ENCODE measurements at places on chromosomes 2 and 18. TPM values are rescaled to one million over a fixed set of nuclear protein-coding genes. Genes with fewer than 3 reads are reported as not detected.

- DNase-seq, result no peak
These were observed 6.6 kb upstream of the NCK2 start for GRCh38 chr2:105737980-105738657.

DNA sequence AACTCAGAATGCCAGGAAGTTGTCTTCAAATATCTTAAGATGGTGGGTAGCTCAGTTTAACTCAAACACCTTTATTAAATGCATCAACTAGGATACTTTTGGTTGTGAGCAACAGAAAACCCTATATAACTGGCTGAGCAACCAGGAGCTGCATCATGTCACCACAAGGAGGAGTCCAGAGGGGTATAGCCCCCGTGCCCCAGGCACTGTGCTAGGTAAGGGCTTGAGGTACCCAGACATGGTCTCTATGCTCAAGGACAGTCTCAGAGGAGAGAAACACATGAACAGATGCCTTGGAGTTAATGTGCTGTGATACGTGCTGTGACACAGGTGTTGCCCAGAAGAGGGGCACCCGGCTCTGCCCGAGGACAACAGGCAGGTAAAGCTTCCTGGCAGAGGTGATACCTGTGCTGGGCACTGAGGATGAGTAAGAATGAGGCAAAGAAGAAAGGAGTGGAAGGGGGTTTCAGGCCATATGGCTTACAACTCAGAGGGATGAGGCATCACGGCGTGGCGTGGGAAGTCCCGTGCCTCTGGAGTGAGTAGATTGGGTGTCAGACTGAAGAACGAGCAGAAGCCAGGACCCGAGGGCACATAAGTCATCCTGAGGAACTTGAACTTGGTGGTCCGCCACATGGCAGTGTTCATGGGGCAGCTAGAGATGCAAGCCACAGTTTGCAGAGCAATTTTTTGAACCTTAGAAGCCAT lies 32.0 kb upstream of the CAB39 start:
- DNase-seq, result no peak

GRCh38 chr18:34709104-34709503 lies 994 bp upstream of the DTNA start:
- DNase-seq, result no peak

DNA sequence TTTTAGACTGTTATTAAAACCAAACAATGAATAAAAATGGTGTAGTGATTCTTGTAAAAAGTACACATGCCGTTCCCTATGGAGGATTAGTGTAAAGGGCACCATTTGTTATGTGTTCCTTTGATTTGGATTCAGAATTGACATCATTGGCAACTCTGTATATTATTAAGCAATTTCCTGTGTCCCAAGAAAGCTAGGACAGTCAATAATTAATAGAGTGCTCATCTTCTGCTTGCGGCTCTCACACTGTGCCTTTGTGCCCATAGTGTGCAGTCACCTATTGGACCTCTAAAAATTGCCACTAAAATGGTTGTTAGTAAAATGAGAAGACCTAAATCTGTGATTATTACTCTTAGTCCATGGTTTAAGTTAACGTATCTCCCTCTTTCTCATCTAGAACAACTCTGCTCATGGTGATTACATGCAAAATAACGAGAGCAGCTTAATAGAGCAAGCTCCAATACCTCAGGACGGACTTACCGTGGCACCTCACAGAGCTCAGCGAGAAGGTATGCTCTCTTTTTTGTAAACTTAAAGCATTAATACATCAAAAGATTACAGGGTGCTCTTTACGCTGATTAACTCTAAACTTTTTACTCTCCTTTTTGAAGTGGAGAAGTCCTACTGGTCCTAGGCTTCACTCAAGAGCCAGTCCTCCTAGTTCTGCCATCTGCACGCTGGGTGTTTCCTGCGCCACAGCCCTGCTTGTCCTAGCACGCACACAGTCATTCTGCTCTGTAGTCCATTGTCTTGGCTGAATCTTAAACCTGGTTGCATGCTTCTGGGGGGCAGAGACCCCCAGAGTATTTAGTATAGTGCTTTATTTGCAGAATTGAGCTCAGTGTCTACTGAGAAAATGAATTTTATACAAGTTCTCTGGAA lies 16.7 kb downstream of the ZCCHC2 start:
- no peak for DNase-seq

DNA sequence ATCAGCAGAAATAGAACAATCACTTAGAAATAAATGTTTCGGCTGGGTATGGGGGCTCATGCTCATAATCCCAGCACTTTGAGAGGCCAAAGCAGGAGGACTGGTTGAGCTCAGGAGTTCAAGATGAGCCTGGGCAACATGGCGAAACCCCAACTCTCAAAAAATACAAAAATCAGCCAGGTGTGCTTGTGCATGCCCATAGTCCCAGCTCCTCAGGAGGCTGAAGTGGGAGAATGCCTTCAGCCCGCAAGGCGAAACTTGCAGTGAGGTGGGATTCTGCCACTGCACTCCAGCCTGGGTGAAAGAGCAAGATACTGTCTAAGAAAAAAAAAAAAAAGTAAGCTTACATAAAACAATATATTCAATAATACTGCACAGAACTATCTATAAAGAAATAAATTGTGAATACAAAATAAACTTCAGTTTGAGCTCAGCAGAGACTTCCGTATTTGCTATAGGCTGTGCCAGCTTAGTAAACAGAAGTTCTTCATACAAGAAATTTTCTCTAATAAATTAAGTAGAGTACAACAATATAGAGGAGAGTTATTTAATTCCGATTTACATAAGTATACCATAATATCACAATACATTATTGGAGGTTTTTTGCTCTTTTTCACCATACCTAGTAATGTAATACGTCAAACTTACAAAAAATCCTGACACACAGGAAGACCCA lies 43.6 kb downstream of the SRBD1 start:
- no peak for DNase-seq

DNA sequence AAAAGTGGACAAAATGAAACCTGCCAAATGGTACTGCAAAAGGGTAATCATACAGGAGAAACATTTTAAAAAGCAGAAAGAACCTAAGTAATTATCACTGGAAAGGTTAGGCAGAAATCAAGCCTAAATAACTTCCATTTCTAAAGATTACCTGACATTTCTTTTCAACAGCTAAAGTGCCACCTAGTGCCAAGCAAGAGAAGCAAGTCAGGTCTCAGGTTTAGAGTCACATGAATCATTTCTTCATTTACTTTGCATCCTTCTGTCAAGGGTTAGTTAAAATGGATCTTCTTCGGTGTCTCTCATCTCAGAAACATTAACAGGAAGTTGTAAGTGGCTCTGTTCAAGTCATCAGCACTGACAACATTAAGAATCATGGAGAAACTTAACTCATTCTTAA lies 90.3 kb downstream of the AKAIN1 start:
- DNase-seq, result no peak

The SCN3A gene
- not detected for total RNA-seq
